ENCODE measurements at places on chromosomes 6 and 20.

GRCh38 chr6:127206531-127207095, 60.1 kb upstream of the RNF146 start:
- no peak for DNase-seq

DNA sequence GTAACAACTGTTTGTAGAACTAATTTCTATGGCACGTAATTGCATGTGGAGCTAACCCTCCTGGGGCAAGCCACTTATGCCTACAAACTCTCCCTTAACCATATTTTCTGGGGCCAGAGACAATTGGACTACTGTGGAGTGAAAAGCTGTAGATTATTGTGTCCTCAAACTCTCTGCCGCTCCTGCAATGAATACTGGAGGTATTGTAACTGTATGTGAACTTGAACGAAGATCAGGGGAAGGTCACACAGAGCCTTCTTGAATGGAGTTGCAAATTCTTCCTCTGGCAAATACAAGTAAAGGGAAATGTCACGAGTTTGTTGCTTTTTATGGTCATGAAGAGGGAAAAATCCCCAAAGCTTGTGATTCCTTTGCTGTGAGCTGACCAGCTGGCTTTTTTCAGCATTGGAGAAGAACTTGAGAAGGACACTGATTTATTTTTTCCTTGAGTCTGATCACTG, 18.2 kb downstream of the AKAP12 start:
- no peak for DNase-seq

DNA sequence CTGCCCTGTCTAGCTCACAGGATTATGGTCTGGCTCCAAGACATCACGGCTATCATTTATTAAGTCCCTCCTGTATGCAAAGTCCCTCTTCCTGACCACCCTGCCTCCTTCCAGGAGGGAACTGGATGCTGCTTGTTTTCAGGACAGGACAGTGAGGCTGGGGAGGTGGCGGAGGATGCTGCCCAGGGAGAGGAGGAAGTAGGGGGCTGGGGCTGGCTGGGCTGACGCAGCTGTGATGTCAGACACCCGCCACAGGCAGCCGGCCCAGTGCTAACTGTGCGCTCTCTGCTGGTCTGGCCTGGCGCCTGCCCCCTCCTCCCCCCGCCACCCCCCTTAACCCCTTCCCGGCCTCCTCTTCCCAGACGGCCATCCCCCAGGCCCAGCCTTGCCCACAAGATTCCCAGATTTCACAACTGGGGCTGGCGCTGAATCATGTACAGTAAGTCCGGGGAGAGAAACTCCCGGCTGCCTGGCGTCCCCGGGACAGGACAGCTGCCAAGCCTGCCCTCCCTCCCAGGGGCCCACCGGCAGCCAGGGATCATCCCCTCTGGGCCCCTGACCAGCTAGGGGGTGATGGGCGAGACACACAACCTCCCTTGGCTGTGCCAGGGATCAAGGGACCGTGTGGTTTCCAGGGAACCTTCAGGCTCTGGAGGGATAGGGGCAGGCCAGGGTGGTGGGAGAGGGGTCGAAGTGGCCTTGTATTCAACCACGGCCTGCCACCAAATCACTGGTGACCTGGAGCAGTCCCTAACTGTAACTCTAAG, 118.1 kb downstream of the CEBPB start:
- no peak for DNase-seq

DNA sequence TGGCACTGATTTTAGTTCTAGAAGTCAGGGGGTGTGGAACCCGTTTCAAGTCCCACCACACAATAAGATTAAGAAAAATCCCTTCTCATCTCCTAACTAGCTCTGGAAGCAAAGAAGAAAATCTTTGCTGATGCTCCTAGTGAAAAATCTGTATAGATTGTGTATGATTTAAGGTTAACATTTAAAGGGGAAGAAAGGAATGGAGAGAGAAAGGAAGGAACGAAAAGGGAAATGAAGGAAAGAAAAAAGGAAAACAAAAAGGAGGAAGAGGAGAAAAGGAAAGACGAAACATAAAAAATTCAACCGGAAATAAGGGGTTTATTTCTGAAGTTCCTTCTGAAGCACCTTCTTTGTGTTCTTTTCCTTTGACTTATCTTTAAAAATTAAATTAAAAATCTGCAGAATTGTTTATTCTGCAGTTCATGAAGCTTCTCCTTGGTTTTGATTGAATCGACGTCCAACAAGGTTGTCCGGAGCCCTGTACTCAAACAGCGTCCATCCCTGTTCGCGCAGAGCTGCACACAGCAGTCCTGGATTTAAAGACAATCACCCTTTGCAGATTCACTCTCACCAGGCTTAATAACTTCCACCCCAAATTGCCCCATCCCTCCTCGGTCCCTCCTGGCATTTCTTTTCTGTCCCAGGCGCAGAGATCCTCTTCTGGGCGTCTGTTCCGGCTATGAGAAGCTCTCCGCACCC, 1.6 kb upstream of the TFAP2B start:
- no peak for DNase-seq

DNA sequence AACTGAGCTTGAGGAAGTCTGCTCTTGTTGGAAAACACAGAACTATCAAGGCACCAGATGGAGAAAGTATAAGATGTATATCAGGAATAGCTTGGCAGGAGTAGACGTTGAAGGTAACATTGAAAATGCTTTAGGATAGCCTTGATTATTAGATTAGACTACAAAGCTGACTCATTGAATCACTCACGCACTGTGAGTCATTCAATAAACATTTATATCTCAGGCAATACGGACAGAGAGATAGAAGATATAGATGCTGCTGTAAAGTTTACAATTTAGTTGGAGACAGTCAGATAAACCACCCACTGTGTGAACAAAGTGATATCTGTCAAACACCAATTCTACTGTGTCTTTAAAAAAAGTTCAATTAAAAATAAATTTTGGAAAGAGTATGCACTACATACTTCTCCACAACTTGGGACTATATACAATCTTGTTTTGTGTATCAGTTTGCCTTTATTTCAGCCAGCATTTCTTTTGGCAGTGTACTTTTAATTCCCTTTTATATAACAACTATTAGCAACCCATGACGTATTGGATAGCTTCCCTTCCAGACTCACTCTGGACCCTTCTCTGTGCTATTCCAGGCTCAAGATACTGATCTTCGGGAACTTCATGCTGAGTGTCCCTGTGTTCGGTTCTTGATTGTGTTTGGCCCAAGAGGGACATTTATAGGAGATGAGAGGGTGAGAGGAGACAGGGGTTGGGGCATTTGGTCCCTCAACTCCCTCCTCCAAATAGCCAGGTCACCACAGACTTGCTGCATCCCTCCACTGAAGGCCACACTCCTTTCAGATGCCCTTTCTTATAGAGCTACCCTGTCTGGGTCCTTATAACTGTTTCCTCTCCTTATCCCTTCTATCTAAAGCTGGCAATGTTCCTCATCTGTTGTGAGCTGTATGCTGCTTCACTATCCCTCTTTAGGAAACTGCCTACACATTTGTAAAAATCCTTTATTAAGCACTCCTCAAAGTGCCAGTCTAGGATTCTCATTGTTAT, 176.6 kb upstream of the PTPRK start:
- no peak for DNase-seq

DNA sequence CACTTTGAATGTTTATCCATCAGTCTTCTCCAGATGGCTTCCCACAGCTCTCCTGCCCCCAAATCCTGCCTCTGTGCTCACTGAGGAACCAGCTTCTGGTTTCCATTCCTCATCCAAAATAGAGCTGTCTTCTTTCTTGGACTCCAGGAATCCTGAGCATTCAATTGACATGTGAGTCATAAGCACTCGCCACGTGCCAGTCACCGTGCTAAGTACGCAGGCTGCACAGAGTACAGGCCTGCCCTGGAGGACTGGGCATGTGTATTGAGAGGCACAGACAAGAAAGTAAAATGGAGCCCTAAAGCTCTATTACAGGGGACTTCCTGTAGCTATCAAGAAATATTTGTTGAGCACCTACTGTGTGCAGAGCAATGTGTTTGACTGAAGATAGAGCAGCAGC, 39.7 kb upstream of the LRFN2 start:
- DNase-seq: no peak

DNA sequence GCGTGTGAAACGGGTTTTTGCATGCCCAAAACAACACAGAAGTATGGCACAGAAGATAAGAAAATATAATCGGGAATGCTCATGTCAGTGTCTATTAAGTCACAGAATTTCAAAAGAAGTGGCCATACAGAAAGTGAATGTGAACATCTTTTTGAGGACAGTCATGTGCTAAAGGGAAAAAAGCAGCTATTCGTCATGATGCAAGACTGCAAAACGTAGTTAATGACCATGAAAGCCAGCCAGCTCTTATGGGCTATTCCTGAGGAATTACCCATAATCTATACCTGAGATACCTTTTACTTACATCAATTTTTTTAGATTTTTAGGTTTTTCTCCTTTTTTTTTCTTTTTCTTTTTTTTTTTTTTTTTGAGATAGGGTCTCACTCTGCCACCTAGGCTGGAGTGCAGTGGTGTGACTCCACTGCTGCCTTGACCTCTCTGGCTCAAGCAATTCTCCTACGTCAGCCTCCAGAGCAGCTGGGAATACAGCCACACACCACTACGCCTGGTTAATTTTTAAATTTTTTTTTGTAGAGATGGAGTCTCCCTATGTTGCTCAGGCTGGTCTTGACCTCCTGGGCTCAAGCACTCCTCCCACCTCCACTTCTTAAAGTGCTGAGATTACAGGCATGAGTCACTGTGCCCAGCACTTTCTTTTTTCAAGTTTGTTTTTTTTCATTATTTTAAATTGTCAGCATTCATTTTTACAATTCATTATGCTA, 18.1 kb upstream of the ZBP1 start:
- DNase-seq: no peak

GRCh38 chr6:99905209-99906106, 88.6 kb downstream of the MCHR2 start:
- DNase-seq: no peak

GRCh38 chr6:7479801-7480266, 61.6 kb upstream of the DSP start:
- no peak for DNase-seq

GRCh38 chr20:47024461-47024937, 129.9 kb downstream of the EYA2 start:
- no peak for DNase-seq

GRCh38 chr20:40233406-40233805, 455.6 kb downstream of the MAFB start:
- DNase-seq: no peak

Data from activated T-cell treated with anti-CD3 and anti-CD28 coated beads for 1 hour (primary cell).